ENCODE measurements at places on chromosomes 5 and 9. TPM values are rescaled to one million over a fixed set of nuclear protein-coding genes. Genes with fewer than 3 reads are reported as not detected.

Gene SLC45A2
- total RNA-seq, result not detected

- peaks cover 63% of the 10 kb centered on the region for H3K36me3 ChIP-seq
- no peaks in the 10 kb centered on the region for H3K27me3 ChIP-seq
- no peak overlapping the region for H3K4me3 ChIP-seq
- no peaks in the 10 kb centered on the region for H3K4me1 ChIP-seq
- no peak for DNase-seq
- no peak overlapping the region for H3K27ac ChIP-seq
These were observed 24.8 kb downstream of the SMC2 start for GRCh38 chr9:104118916-104119315.

GRCh38 chr5:77080905-77081304 lies 6.2 kb downstream of the ZBED3 start:
- H3K4me1 ChIP-seq, result peaks cover 7% of the 10 kb centered on the region
- no peak for DNase-seq
- no peak overlapping the region for H3K27ac ChIP-seq
- no peak overlapping the region for H3K4me3 ChIP-seq
- no peaks in the 10 kb centered on the region for H3K27me3 ChIP-seq
- peaks cover 8% of the 10 kb centered on the region for H3K36me3 ChIP-seq

GRCh38 chr9:91555132-91555531 lies 131.5 kb upstream of the NFIL3 start:
- no peak overlapping the region for H3K4me3 ChIP-seq
- H3K4me1 ChIP-seq, result no peaks in the 10 kb centered on the region
- H3K27ac ChIP-seq, result no peak overlapping the region
- no peak for DNase-seq

Gene RNF183
- not detected for total RNA-seq

Gene ZNF462
- not detected for total RNA-seq

Gene MYMK
- not detected for total RNA-seq

Gene C9orf43
- 0.76 TPM for total RNA-seq

DNA sequence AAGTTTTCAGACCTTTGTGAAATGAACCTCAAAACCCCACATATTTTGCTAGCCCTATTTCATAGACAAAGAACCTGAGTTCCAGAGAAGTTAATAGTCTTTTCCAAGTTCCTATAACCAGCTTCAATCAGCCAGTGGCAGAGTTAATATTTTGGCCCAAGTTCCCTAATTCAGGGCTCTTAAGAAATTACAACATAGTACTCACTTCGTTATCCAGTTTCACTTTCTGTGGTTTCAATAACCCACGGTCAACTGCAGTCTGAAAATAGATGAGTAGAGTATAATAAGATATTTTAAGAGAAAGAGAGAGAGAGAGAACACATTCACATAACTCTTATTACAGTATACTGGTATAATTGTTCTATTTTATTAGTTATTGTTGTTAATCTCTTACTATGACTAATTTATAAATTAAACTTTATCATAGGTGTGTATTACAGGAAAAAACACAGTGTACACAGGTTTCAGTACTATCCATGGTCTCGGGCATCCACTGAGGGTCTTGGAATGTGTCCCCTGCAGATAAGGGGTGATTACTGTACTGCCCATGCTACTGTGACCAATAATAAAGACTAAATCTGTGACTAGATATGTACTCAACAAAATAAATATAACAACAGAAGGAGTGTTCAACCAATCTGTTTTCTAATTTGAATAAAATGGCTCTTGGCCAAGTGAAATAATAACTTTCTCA lies 9.3 kb upstream of the MYOT start:
- DNase-seq, result no peak
- H3K4me1 ChIP-seq, result peaks cover 31% of the 10 kb centered on the region
- peak overlapping the region; percentile 74 for H3K27ac ChIP-seq
- H3K4me3 ChIP-seq, result peak overlapping the region; percentile 61

DNA sequence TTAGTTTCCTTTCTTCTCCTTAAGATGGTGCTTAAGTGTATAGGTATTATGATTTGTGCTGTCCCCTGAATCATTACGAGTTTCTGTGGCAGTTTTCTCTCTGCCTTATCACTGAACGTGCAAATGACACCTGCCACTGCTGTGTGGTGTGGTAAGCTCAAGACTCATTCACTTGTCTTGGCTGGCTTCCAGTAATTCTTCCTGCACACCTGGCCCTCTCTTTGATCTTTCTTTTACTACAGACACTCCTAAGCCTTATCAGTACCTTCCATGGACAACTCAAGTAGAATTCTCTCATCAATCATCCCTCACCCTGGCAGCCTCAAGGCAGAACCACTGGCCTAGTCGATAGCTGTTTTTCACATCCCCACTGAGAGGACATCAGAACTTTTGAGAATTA lies 82.6 kb upstream of the ADAMTS19 start:
- H3K36me3 ChIP-seq, result no peaks in the 10 kb centered on the region
- no peak for DNase-seq
- H3K27me3 ChIP-seq, result no peaks in the 10 kb centered on the region

DNA sequence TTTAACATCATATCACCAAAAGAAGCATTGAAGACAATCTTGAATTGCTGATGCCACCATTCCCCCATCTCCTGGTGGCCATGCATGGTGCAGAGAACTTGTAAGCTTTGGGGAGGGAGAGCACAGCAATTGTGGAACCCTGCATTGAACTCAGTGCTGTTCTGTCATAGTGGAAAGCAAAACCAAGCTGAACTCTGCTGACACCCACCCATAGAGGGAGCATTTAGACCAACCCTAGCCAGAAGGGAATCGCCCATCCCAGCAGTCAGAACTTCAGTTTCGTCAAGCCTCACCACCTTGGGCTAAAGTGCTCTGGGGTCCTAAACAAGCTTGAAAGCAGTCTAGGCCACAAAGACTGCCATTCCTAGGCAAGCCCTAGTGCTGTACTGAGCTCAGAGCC lies 37.4 kb upstream of the RUSC2 start:
- no peak overlapping the region for H3K4me3 ChIP-seq
- H3K36me3 ChIP-seq, result no peaks in the 10 kb centered on the region
- no peaks in the 10 kb centered on the region for H3K4me1 ChIP-seq
- no peak for DNase-seq
- H3K27me3 ChIP-seq, result peaks cover 38% of the 10 kb centered on the region
- no peak overlapping the region for H3K27ac ChIP-seq

- no peaks in the 10 kb centered on the region for H3K27me3 ChIP-seq
- H3K4me3 ChIP-seq, result no peak overlapping the region
- no peaks in the 10 kb centered on the region for H3K36me3 ChIP-seq
- H3K27ac ChIP-seq, result no peak overlapping the region
These were observed 123.5 kb upstream of the SLCO6A1 start for GRCh38 chr5:102622262-102622661.

GRCh38 chr9:110655754-110656641 lies 12.6 kb upstream of the MUSK start:
- no peak for DNase-seq
- no peak overlapping the region for H3K4me3 ChIP-seq
- no peaks in the 10 kb centered on the region for H3K4me1 ChIP-seq
- no peaks in the 10 kb centered on the region for H3K27me3 ChIP-seq
- no peak overlapping the region for H3K27ac ChIP-seq

Gene SPINK4
- not detected for total RNA-seq

DNA sequence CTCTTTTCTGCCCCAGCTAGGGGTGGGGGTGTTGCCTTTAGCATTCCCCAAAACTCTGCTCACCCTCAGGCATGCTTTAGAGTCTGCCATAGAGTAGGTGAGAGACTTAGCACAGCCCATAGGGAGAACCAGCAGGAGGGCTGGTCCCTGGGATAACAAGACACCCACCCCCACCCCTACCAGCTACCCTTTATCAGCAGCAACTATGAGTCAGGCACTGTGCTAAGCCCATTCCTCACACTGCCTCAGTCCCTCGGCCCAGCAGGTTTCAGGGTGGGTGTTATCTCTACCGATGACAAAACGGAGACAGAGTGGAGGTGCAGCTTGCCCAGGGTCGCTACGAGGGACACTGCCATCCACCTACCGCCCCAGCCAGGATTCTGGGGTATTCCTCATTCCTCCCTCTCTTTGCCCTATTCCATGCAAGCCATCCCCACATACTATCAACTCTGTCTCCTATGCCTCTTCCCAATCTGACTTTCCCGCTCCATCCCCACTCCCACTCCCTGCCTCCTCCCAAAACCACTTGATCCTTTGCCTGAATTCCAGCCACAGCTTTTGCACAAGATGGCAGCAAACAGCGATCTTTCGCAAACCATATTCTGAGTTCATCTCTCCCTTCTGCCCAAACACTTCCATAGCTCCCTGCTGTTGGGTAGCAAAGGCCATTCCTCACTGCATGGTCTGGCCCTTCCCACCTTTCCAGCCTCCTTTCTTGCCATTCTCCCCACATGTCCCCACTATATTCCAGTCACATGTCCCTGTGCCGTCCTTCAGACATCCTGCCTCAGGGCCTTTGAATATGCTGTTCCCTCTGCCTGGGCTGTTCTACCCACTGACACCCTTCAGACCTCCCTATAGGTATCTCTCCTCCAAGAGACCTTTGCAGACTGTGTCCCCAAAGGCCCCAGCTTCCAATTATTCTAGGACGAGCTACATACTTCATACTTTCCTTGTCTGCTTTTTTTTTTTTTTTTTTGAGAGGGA lies 5.1 kb downstream of the CIZ1 start:
- H3K4me3 ChIP-seq, result no peak overlapping the region
- peaks cover 59% of the 10 kb centered on the region for H3K36me3 ChIP-seq
- H3K27ac ChIP-seq, result no peak overlapping the region

- peaks cover 28% of the 10 kb centered on the region for H3K36me3 ChIP-seq
- H3K4me1 ChIP-seq, result no peaks in the 10 kb centered on the region
- H3K27ac ChIP-seq, result no peak overlapping the region
- H3K4me3 ChIP-seq, result no peak overlapping the region
- H3K27me3 ChIP-seq, result no peaks in the 10 kb centered on the region
These were observed 141.7 kb downstream of the AUH start for GRCh38 chr9:91220021-91220420.

DNA sequence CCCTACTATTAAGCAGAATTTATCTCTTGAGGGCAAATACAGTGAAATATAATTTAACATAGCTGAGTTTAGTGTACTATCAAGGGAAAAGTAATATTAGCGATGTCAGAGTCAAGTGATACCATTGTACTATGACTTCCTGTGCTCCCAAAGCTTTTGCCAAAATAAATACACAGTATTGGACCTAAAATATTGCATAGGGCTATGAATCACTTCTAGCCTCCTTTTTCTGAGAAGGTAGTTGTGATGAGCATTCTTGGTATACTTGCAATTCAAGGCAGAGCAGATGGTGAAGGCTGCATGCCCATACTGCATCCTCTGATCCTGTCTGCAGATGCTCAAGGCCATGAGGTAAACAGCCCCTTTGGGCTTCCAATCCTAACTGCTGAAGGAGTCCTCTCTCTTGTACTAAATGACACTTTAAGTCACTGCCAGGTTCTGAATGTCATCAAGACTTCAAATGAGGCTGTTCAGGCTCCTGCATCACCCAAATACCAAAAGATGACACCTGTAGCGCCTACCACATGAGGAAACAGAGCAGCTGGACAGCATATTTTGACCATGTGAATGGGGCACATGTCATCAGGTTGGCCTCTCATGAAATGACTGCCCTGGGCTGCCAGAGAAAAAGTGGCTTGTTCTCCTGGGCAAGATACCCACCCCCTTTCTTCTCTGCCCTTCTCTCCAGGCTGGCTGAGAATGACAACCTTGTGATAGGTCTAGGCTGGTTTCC lies 29.7 kb upstream of the PPP2CA start:
- no peak for DNase-seq
- H3K36me3 ChIP-seq, result no peaks in the 10 kb centered on the region
- no peaks in the 10 kb centered on the region for H3K4me1 ChIP-seq
- H3K27ac ChIP-seq, result no peak overlapping the region

DNA sequence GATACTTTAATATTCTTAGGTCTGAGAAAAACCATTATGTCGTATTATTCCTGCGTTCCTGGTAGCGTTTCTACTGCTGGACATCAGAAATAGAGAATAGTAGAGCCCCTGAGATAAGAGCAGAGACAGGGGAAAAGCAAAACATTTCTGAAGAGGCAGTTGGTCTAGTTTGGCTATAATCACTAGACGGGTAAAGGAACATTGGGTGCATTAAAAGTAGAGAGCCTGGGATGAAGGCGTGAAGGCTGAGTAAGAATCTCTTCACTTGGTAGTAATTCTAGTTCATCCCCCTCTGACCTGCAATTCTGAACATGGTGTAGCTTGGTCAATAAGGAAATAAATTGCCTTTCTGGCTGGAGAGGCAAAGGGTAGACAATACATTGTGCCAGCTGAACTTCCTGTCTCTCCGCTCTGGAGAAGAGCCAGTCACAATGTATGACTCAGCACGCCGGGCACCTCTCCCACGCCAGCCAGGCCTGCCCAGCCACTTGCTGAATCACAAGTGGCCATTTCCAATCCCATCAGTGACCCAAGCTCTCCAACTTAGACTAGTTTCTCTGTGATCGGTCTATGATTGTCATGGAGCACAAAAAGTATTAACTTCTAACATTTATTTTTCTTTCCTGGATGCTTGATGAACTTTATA lies 75.4 kb downstream of the STK32A start:
- no peak overlapping the region for H3K27ac ChIP-seq
- no peak for DNase-seq
- H3K4me1 ChIP-seq, result no peaks in the 10 kb centered on the region
- H3K36me3 ChIP-seq, result no peaks in the 10 kb centered on the region

Gene KIF24
- total RNA-seq, result 0.71 TPM

Gene C1QTNF3
- 7.7 TPM for total RNA-seq

DNA sequence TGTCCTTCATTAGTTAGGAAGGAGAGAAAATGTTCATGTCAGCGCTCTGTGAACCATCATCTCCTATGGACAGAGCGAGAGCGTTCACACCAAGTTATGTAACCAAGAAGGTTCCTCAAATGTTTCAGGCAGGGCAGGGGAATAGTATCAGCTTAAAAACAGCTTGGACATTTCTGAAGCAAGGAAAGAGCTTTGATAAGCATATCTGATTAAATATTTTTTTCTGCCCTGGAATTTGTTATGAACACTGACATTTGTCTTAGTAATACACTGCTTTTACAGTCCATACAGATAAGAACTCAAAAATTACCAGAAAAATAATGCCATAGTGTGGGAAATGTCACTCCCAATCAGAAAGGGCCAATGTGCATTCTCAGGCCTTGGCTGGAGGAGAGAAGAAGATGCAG lies 66.3 kb upstream of the LIFR start:
- H3K36me3 ChIP-seq, result no peaks in the 10 kb centered on the region
- DNase-seq, result no peak
- H3K27me3 ChIP-seq, result no peaks in the 10 kb centered on the region
- H3K4me1 ChIP-seq, result no peaks in the 10 kb centered on the region
- no peak overlapping the region for H3K4me3 ChIP-seq
- no peak overlapping the region for H3K27ac ChIP-seq

GRCh38 chr9:21817176-21817575 lies 14.7 kb downstream of the MTAP start:
- H3K27ac ChIP-seq, result no peak overlapping the region
- H3K27me3 ChIP-seq, result no peaks in the 10 kb centered on the region
- no peak overlapping the region for H3K4me3 ChIP-seq
- peaks cover 10% of the 10 kb centered on the region for H3K4me1 ChIP-seq

Gene DEPDC1B
- total RNA-seq, result 0.44 TPM

Gene PLPPR1
- total RNA-seq, result not detected

Gene FGF10
- not detected for total RNA-seq

Gene STK32A
- total RNA-seq, result not detected

- no peaks in the 10 kb centered on the region for H3K4me1 ChIP-seq
- no peaks in the 10 kb centered on the region for H3K27me3 ChIP-seq
- no peak overlapping the region for H3K27ac ChIP-seq
- no peak overlapping the region for H3K4me3 ChIP-seq
- H3K36me3 ChIP-seq, result no peaks in the 10 kb centered on the region
These were observed 661.8 kb upstream of the RIOK2 start for GRCh38 chr5:97844797-97845196.

Gene FGF18
- not detected for total RNA-seq

GRCh38 chr9:70411121-70411929 lies 3.1 kb downstream of the KLF9 start:
- peaks cover 65% of the 10 kb centered on the region for H3K4me1 ChIP-seq
- DNase-seq, result no peak
- H3K36me3 ChIP-seq, result peaks cover 9% of the 10 kb centered on the region
- H3K27me3 ChIP-seq, result no peaks in the 10 kb centered on the region

Data from activated B cell treated with CpG ODN at 0.5 μM for 24 hours (primary cell).